ENCODE measurements at places on chromosomes 12 and 14.

DNA sequence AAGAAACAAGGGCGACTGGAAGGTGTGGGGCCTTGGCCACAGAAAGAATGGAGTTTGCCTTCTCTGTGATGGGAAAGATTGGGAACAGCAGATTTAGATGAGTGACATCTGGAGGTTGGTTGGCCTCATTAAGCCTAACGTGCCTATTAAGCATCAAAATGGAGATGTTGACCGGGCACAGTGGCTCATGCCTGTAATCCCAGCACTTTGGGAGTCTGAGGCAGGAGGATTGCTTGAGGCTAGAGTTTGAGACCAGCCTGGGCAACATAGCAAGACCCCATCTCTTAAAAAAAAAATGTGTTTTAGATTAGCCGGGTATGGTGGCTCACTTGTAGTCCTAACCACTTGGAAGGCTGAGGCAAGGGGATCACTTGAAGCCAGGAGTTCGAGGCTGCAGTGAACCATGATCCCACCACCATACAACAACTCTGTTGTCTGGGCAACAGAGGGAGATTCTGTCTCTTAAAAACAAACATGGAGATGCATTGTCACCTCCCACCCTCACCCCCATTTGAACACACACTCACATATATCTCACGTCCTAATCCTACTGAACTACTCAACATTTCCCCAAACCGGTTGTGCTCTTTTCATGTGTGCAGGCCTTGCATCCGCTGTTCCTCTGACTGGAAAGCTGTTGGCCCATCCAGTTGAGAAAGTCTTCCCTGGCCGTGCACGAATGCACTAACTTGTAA lies 172.1 kb downstream of the ETV6 start:
- DNase-seq = no peak

GRCh38 chr12:85575120-85576096 lies 260.8 kb downstream of the RASSF9 start:
- DNase-seq = peak; percentile 15

DNA sequence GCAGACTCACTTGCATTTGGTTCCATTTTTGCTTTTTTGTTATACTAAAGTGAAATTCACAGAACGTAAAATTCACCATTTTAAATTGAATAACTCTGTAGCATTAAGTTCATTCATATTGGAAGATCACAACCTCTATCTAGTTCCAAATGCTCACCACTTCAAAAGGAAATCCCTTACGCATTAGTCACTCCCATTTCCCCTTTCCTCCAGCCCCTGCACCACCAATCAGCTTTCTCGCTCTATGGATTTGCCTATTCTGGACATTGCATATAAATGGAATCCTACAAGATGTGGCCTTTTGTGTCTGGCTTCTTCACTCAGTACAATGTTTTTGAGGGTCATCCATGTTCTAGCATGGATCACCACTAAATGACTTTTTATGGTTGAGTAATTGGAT lies 294.5 kb downstream of the KSR2 start:
- DNase-seq = no peak

- no peak for DNase-seq
Observed at GRCh38 chr14:94682736-94683135, 70.5 kb downstream of the SERPINA3 start.

DNA sequence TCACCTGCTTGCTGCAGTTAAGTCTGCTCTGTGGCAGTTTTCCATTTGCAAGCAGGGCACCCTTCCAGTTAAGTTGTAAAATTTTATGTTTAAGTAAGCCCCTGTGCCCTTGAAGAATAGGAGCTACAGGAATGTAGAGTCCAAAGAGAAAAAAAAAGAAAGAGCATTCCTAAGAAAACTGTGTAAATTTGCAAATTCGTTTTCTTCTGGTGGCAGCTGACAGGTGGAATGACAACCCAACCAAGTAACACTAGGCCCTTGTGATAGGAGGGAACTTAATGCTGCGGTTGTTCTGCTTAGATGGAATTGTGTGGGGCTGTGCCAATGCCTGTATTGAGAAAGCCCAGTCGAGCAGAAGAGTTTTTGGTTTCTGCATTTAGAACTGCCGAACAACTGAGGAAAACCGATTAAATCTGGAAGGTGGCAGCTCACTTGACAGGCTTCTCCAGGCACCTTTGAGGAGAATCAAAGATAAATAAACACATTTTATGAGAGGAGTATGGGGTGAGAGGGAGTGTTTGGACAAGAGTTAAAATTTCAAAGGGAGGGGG lies 280.0 kb downstream of the RAD51B start:
- DNase-seq = no peak

DNA sequence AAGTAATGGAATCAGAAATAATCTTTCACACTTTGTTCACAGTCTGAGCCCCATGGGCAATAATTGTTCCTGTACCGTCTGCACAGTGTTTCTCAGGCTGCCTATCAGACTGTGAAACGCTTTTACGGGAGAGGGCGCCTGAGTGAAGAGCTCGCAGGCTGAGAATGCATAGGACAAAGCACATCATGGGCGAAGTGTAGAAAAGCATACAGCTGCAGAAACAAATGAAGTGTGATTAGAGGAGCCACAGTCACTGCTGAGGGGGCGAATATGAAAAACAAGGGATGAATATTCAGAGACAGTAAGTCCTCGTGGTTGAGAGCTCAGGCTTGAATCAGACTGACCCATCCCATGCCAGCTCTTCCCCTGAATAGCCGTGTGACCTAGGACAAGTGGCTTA lies 438.4 kb upstream of the DCN start:
- DNase-seq = peak; percentile 11

GRCh38 chr12:110739488-110739887 lies 3.2 kb downstream of the PPP1CC start:
- DNase-seq = no peak

DNA sequence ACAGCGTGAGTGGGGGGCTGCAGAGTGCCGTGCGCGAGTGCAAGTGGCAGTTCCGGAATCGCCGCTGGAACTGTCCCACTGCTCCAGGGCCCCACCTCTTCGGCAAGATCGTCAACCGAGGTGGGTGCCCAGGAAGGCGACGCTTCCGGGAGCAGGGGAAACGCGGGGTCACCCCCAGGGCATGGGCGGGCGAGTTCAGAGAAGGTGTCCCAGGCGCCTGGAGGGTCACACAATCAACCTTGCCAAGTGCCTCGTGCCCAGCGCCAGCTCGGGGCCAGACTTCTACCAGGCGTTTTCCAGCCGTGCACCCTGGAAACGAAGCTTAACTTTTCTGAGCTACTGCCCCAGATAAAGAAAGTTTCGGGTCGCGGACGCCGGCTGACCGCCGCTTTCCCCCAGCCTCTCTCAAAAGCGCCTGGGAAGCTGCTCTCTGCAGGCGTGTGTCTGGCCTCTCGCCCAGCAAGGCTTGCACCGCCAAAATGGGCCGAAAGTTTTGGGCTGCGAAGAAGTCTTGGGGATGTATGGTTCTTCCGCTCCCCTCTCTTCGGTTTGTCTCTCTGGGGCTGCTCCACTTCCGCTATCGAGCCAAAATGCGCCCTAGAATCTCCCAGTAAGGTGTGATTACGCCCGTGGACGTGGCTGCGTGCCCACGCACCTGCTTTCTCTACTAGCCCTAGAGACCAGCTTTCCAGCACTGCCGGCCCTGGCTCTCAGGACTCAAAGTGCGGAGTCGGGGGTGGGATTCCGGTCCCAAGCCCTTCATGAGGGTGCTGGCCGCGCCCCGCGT lies 1.7 kb downstream of the WNT1 start:
- no peak for DNase-seq

DNA sequence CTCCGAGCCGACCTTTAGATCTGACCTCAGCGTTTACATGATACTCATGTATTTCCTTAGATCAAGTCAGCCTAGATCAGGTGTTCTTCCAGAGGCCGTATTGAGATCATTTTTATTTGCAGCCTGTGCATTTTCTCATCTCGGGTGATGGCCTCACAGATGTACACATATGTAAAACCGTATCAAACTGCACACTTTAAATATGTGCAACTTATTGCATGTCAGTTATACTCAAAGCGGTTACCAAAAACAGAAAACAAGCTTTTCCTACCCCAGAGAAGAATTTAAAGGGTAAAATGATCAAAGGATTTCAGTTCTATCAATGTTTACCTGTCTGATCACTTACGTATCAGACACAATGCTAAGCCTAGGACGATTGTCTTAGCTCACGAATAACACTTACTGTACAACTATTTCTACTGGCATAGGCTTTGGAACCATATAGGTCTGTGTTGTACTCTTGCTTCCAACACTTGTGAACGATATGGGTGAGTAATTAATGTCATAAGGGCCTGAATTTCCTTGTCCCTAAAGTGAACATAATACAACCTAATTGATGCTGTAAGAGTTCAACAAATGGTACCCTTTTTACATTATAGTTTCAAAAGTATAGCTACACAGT lies 628 bp upstream of the LLPH start:
- DNase-seq = no peak

- no peak for DNase-seq
Observed at GRCh38 chr12:84641940-84642545, 270.6 kb downstream of the SLC6A15 start.

- no peak for DNase-seq
Observed at GRCh38 chr14:61420326-61420725, 98.9 kb downstream of the PRKCH start.

- DNase-seq = no peak
Observed at GRCh38 chr14:61341275-61342206, 20.2 kb downstream of the PRKCH start.

GRCh38 chr14:51260225-51260624 lies 20.2 kb downstream of the TMX1 start:
- DNase-seq = no peak

DNA sequence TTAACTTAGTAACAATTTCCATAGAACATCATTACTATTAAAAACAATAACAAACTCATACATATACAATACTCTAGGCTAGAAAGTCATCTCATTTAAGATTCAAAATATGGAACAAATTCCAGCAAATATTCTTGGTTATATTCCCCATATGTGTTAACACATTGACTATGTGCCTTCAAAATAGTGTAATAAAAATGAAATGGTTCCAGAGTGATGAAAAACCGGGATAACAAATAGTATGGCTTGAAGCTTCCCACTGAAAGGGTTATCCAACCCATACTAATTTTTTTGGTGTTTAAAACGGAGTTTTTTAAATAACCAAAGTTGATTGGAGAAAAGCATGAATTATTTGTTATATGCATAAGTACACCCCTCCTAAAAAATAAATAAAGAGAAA lies 5.3 kb downstream of the LRIG3 start:
- DNase-seq = no peak

DNA sequence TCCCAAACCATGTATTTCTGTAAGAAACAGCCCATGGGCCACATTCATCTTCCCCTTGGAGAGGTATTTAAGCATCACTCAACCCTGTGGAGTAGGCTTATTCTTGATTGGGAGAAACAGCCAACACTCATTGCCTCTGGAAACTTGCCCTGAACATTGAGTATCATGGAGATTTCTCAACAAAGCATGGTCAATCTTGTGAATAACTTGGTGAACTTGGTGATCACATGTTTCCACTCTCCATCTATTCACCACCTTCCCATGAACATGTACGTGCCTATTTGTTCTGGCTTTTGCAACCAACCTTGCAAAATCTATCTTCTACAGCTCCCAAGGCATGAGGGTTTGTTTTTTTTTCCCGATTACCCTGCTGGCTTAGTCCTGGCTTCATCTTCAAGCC lies 163.2 kb downstream of the PAH start:
- no peak for DNase-seq

GRCh38 chr12:93979189-93979588 lies 169.2 kb upstream of the PLXNC1 start:
- no peak for DNase-seq

- no peak for DNase-seq
Observed at GRCh38 chr12:25698772-25699171, 145.7 kb upstream of the LMNTD1 start.

DNA sequence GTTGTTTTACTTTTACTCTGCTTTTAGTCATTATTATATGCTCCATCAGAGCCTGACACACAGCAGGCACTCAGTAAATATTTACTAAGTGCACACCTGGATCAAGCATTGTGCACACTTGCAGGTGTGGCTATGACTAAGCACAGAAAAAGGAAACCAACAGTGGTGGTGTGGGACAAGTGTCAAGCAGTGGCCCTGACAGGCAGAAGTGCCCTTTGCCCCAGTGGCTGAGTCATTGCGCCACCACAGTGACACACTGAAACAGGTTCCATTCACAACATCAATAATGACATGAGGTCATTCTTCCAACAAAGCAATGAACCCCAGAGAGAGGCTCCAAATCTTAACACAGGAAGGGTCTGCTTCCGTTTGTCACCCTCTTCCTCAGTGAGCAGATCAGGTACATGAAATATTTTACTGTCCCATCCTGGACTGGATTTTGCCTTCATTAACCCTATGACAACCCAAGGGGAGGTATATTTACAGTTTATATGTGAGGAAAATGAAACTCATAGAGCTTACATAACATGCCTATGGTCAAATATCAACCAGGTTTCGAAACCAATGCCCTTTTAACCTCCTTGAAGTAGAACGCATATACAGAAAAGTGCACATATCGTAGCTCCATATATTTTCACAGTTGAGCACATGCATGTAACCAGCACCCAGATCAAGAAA lies 82.6 kb upstream of the GTF2A1 start:
- DNase-seq = no peak

All from left renal cortex interstitium (tissue), 4 donors.